Cortex of kidney (tissue), 1 donor: ENCODE measurements at places on chromosomes 12 and 14.

GRCh38 chr12:120944645-120945217 lies 33.6 kb upstream of the HNF1A start:
- DNase-seq, result no peak

DNA sequence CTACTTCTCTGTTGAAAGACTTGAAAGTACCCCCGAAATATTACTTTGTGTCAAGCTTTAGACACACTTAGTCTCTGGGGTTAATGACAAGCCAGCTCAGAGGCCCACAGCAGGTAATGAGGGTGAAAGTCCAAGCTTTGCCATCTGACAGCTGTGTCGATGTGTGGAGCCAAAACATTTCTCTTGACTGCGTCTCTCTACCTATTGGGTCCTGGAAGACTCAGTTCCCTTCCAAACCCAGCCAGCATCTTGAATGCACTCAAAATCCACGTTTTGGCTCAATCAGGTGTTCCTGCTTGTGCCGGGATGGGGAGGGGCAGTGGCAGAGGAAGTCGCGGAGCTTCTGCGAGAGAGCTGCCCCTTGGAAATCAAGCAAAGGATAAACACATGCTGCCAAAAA lies 3.2 kb downstream of the PLXNC1 start:
- DNase-seq, result no peak

GRCh38 chr14:104422837-104423681 lies 156.5 kb upstream of the C14orf180 start:
- no peak for DNase-seq

- no peak for DNase-seq
These were observed 203.9 kb upstream of the KRR1 start for GRCh38 chr12:75715323-75715644.

- DNase-seq, result no peak
These were observed 10.2 kb upstream of the NYNRIN start for GRCh38 chr14:24388474-24389179.

DNA sequence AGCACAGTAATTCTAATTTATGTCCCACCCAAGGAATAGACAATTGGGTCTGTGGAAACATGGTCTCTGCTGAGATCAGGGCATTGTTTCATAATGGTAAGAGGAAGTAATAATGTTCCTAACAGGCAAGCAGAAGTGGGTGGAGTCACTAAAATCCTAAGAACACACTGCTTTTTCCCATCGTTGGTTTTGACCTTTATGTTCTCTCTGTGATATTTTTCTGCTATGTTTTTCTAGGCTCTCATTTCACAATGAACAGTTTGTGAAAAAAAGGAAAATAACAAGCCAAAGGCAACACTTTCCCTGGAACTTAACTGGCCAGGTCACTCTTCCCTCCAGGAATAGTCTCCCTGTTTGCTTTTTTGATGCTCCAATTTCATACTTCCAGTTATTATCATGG lies 80.6 kb upstream of the OVCH1 start:
- DNase-seq, result no peak
